ENCODE measurements at places on chromosomes 7 and 10.
A peak's percentile ranks its signal among the peaks of the same experiment; 100 is the strongest.

DNA sequence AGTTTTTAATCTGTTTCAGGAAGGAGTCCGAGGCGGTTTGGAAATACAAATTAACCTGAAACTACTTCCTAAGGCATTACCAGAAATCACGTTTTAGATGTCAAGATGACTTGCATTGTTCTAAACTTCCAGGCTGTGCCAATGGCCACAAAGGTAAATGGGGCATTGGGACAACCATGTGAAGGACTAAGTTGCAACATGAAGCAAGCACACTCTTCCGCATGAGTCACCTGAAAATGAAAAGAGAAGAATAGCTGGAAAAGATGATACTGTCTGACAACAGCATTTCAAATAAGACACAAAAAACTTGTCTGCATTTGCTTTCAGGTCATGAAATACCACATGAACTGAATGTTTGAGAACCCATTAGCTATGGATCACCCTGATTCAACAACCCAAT is 262.1 kb downstream of the AHR start:
- no peak for ATAC-seq

DNA sequence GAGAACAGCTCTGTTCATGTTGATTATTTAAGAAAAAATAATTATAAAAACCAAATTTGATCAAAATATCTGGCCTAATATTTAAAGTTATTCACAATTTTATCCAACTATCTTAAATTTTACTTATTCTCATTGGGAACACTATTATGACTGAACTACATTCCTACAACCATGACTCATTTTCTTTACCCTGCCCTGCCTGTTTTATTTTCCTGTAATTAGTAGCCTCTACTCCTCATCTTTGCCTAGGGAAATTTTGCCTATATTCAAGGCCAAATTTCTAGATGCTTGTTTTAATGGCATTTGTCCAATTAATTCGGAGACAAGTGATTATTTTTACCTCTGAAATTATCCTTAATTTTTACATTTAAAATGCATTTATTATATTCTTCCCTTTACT is 289.7 kb upstream of the TMEM229A start:
- ATAC-seq: no peak

- no peak for ATAC-seq
These were observed 1208.0 kb downstream of the SORCS1 start for GRCh38 chr10:105956550-105956949.

DNA sequence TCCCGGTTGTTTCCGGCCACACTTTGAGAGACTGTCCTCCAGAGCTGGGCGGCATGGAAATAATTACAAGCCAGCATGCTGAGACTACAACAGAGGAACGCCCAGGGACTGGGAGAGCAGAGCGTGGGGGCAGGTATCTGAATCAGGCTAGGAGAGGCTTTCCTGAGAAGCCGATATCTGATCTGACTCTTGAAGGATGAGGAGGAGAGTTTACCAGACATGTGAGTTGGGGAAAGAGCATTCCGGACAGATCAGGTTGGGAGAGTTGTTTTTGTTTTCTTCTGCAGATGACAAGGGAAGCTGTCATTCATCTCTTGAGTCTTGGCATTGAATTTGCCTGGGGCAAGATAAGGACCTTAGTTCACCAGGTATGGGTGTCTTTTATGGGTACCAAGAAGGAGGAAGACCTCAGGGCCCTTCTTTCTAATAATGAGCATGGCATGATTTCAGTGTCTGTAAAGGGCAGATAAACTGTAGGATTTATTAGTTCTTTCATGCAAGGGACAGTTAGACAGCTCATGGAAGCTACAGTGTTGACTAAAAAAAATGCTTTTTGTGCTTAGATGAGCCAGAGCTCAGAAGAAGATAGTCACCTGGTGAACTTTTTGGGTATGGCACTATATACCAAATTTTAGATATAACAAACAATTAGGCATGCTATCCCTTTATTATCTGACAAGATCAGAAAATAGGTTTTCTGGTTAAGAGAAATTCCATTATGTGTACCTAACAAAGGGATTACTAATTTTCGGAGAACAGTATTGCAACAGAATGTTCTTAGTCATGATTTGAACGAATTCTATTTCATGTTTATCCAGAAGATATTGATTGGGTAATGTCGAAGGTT is 36.2 kb downstream of the WBP1L start:
- no peak for ATAC-seq

DNA sequence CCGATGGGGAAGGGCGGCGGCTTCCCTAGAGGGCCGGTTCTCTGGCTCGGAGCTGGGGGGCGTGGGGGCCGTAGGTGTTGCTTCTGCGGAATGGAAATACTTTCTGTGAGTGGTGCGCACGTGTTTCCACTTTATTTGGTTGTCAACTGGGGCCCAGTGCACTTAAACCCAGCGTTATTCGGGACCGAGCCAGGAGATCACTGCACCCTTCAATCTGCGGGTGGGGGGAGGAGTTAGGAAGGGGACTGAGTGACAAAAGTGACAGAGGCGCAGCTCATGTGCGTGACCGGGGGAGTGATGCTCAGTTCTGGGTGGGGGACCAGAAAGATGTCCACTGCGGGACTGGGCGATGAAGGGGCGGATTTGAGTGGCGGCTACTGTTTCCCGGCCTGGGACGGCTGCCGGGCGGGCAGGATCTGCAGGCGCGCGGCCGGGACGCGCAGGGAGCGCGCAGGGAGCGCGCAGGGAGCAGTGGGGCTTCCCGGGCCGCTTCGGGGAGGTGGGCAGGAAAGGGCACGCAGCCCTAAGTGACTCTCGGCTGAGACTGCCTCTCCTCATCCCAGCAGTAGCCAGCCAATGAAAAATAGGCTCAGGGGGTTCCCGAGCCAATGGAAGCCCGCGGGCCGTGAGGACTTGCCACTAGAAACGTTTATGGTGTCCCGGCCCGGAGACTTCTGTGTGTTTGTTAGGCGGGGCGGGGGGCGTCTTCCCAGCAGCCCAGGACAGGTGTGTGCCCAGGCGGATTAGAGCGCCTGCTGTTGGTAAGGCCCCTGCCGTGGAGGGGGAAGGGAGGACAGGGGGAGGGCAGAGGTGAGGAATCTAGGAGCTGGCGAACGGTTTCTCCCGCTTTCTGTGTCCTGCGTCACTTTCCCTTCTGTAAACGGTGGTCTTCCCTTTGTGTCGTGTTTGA is 54.3 kb upstream of the KDM7A start:
- peak; percentile 38 for ATAC-seq

DNA sequence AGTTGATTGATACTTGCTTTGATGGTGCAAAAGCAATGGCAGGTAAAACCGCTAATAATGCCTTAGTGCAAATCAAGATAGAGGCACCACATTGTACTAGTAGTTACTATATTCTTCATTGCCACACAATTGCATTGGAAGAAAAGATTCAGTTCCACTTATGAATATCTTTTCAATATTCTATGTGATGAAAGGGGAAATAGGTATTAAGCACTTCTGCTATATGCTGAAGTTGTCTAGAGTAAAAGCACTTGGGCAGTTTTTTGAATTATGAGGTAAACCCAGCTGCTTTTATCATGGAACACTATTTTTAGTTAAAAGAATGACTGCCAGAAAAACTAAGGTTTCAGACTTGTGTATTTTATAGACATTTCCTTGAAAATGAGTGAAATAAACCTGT is 15.5 kb downstream of the ENTPD7 start:
- ATAC-seq: no peak

DNA sequence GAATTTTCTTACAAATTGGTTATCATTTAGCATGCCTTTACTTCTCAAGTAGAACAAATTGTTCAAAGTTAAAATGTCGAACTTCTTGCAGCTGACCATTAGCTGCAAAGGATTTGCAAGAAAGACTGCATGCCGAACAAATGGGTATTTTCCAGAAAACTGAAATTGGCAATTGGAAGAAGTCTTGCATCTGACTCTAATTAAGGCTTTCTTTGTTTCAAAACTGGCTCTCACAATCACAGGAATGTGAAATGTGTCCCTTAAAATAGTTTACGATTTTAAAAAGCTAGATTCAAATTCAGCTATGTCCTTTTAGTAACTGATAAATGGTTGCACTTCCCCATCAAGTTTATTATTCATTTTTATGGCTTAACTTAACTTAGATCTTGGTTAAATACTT is 207.9 kb downstream of the ARL4A start:
- ATAC-seq: no peak

- ATAC-seq: no peak
These were observed 37.6 kb downstream of the JAKMIP3 start for GRCh38 chr10:132103116-132103910.

DNA sequence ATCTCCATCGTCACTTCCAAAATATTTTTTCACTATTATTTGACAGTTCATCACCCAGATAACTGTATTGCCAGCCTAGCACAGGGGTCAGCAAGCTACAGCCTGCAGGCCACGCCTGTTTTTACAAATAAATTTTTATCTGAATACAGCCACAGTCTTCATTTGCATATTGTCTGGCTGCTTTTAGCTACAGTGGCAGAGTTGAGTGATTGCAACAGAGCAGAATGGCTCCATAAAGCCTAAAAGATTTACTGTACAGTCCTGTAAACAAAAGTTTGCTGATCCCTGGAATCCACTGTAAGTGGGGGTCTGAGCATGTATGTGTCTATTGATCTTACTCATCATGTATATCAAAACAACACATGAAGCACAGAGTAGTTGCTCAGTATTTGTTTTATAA is 45.9 kb upstream of the GNAI1 start:
- ATAC-seq: no peak

- ATAC-seq: no peak
These were observed 15.1 kb downstream of the CNTNAP2 start for GRCh38 chr7:146131701-146132100.

- ATAC-seq: no peak
These were observed 39.9 kb downstream of the AKR1D1 start for GRCh38 chr7:138116141-138116540.

DNA sequence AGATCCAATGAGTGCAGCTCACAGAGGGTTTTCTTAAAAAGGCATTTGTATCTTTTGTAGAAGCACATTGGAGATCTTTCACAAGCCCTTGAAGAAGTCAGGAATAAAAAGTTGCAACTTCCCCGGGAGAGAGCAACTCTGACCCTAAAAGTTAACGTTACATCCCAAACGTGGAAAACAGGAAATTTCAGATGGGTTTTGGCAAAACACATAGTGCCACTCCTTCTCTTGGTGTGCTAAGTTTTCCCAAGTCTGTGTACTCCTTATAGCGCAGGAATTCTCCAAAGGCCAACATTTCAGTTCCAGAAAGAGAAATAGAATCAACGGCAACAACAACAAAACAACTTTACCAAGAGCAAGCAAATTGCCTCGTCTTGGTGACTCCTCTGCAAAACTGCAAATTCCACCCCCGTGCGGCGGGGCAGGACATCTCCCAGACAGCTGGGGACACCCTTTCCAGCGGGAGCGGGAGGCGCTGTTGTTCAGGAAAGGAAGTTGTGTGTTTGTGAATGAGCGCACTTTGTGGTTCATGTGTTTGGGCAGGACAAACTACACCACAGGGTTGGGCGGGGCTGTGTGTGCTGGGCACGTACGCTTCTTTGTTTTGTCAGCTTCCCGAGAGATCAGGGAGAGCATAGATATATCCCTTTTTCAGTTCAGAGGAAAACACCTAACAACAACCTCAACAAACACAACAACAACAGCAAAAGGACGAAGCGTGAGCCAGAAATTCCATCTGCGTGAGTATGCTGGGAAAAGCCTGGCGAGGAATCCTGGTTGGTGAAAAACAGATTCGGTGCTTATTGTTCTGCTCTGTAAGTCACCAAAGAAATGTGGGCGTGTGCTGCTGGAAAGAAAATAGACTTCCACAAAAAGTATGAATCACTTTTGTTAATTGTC is 294.7 kb upstream of the PITRM1 start:
- ATAC-seq: peak; percentile 63

All from gastroesophageal sphincter (tissue), 4 donors.